ENCODE measurements at places on chromosomes 11 and 22.
A peak's percentile ranks its signal among the peaks of the same experiment; 100 is the strongest.

- no peak for DNase-seq
These were observed 41.4 kb downstream of the MCHR1 start for GRCh38 chr22:40720538-40721256.

DNA sequence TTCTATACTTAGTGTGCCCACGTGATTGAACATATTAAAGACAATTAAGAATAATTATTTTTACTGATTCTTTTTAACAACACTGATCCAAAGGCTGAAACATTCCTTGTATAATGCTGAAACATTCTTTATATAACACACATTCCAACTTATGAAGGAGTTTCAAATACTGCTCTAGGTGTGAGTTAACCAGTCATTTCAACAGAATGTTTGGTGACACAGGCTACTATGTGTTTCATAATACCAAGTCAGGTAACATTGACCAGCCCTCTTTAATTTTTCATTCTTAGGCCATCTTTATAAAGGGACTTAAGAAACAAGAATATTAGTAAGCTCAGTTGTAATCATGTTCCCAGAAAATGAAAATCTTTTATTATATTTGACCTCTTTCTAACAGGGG, 136.6 kb downstream of the ELP4 start:
- DNase-seq: no peak

GRCh38 chr11:9017773-9018172, 14.0 kb upstream of the NRIP3 start:
- DNase-seq: no peak

DNA sequence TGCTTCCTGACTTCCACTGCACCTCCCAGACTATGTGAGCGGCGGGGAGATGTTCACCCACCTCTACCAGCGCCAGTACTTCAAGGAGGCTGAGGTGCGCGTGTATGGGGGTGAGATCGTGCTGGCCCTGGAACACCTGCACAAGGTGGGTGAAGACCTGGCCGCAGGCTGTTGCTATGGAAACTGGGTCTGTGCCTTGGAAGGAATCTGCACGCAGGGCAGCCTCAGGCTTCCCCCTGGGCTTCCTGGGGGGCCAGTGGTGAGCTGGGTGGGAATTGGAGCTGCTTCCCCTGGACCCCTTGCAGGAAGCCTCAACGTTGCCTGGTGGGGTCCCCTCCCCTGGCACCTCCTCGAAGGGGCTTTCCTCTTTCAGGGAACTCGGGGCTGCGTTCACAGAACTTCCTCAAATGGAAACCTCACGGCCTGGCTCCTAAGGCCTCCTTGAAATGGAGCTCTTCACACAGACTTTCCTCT, 1.5 kb downstream of the RPS6KA4 start:
- DNase-seq: no peak

- DNase-seq: peak; percentile 37
These were observed 850.1 kb downstream of the NTM start for GRCh38 chr11:132220474-132220873.

DNA sequence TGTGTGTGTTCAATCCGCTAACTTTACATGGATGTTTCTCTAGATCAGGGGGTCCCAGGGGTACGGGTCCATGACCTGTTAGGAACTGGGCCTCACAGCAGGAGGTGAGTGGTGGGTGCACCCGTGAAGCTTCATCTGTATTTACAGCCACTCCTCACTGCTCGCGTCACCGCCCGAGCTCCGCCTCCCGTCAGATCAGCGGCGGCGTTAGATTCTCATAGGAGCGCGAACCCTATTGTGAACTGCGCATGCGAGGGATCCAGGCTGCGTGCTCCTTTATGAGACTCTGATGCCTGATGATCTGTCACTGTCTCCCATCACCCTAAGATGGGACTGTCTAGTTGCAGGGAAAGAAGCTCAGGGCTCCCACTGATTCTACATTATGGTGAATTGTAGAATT, 31.9 kb downstream of the MRGPRD start:
- no peak for DNase-seq

DNA sequence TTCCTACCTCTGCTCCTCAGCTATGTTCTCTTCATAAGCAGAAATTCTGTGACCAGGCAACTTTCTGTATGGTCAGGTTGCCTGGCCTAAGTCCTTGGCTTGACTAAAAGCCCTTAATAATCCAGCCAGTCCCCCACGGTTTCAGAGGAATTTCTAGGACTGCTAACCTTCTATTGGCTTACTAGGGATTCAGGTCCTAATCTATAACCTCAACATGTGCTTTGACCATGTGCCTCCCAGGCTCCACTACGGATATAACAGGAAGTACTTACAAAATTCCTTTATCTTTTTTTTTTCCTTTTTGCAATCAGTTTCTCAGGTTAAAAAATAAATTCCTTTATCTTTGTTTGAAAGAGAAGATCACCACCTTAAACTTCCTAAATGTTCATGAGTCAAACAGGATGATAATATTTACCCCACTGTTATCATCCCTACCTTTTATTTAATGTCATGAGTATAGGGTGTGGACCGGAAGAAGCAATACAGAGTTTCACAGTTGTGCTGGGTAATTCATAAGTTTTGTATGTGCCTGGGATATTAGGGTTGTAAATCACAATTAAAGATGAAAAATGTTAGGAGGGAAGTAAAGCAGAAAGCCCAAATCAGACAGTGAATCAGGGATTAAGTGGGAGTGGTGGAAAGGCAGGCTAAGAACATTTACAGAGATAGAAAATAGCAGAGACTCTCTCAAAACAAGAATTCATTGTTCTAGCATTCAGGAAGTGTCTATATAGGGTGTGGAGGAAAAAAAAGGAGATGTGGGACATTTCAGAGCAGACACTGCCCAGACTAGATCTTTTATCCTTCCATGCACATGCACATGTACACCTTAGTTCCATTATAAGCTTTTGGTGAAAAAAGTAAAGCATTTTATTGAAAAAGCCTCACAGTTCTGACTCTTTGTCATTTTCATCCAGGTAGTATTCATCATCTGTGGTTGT, 10.7 kb upstream of the POGLUT3 start:
- DNase-seq: no peak

DNA sequence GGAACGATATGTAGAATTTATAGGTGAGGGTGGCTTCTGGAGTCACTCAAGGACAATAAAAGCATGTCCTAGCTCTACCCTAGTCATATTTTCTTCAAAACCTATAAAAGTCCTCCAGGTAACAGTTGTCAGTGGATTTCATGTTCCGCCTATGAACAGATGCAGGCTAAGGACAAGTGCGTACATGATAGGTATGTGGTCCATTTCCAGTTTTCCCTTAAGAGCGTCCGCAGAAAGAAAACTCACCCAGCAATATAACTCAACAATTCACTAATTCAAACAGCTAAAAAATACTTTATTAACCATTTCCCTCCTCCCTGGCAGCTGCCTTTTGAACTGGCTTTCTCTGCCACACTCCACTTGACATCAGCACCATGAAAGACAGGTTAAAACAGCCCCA, 50.2 kb upstream of the CCDC34 start:
- DNase-seq: no peak

GRCh38 chr11:11481371-11481770, 128.3 kb upstream of the CSNK2A3 start:
- DNase-seq: no peak

GRCh38 chr11:124174001-124174583, 9.1 kb upstream of the OR10D3 start:
- peak; percentile 19 for DNase-seq

DNA sequence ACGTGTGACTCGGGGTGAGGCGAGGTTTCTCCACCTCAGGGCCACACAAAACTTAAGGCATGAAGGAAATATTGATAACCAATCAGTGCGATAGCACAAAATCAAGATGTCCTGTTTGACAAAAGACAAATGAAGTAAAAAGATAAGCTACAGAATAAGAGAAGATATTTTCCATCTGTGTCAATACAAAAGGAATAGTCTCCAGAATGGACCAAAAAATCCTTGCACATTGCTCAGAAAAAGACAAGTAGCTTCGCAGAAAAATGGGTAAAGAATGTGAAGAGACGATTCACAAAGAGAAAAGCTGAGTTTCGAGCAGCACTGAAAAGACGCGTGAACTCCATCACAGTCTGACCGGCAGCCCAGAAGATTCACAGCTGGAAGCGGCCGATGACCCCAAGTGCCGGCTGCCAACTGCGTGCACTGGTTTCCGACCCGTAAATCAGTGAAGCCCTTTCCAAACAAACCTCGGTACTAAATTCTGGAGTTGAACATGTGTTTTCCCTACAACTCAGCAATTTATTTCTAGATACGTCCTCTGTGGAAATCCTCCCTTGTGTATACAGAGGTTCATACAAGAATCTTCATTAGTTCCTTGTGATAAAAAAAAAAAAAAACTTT, 308.4 kb downstream of the BRD1 start:
- no peak for DNase-seq

- no peak for DNase-seq
These were observed at the start of gene ACTN3 for GRCh38 chr11:66546368-66546965. TSS of gene ACTN3 (plus strand) at chr11:66546903. CDS start at chr11:66546938, 35 bp downstream.

GRCh38 chr22:43257549-43257948, 70.6 kb upstream of the TTLL12 start:
- no peak for DNase-seq

DNA sequence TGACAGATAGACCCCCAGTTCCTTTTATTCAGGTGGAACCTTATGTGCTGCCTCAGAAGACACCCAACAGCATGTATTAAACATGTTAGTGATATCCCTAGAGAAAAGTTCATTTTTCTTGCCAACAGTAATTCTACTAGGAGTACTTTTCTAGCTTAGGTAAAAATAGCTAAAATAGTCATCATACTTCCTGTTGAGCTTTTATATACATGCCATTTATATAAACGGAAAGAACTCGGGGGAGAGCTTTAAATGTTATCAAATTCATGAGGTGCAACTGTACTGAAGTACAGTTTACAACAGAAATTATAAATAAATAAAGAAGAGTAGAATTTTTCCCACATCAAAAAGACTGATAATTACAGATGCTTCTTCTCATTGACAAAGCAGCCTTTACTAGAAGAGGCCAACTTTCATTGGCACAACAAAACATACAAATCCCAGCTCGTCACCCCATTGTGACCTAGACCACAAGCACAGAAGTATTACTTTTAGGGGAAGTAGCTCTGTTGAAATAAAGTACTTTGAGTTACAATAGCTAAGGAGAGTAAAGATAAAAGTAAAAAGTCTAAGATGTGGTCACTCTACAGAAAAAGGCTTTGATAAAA, 59.1 kb upstream of the POU2AF2 start:
- no peak for DNase-seq

GRCh38 chr22:37804352-37804880, 3.3 kb upstream of the GCAT start:
- no peak for DNase-seq

- no peak for DNase-seq
These were observed 171.4 kb upstream of the CTSC start for GRCh38 chr11:88508759-88509581.

- DNase-seq: no peak
These were observed 12.2 kb downstream of the SC5D start for GRCh38 chr11:121304759-121305158.

DNA sequence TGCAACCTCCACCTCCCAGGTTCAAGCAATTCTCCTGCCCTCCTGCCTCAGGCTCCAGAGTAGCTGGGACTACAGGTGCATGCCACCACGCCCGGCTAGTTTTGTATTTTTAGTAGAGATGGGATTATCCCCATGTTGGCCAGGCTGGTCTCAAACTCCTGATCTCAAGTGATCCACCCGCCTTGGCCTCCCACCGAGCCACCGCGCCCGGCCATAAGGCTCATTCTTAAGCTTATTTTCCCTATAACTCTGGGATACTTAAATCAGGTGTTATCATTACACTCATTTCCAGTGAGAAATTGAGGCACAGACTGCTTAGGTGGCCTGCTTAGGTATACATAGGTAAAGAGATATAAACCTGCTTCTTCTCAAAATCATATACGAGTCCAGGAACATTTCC, 188.3 kb upstream of the MTNR1B start:
- DNase-seq: no peak

GRCh38 chr11:29051935-29052334, 943.7 kb downstream of the METTL15 start:
- no peak for DNase-seq

- DNase-seq: no peak
These were observed 41.8 kb downstream of the BARX2 start for GRCh38 chr11:129417458-129417857.

- no peak for DNase-seq
These were observed 4.3 kb downstream of the KBTBD3 start for GRCh38 chr11:106072804-106073203.

DNA sequence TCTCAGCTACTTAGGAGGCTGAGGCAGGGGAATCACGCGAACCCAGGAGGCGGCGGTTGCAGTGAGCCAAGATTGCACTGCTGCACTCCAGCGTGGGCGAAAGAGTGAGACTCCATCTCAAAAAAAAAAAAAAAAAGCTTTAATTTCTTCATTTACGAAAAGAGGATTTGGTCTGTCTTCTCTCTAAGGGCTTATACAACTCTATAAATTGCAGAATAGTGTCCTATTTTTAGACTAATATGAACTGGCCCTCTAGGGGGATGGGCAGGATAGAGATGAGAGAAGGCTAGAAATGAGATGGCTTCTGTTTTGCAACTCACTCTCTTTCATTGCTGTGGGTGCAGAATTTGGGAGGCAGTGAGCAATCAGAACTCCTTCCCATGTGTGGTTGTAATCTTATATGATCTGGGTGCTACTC, 11.3 kb downstream of the MAML2 start:
- no peak for DNase-seq

GRCh38 chr11:64165842-64166635, at the start of gene MACROD1:
TSS of gene MACROD1 (minus strand) at chr11:64166113. CDS start at chr11:64165994, 119 bp downstream.
- peak; percentile 17 for DNase-seq

DNA sequence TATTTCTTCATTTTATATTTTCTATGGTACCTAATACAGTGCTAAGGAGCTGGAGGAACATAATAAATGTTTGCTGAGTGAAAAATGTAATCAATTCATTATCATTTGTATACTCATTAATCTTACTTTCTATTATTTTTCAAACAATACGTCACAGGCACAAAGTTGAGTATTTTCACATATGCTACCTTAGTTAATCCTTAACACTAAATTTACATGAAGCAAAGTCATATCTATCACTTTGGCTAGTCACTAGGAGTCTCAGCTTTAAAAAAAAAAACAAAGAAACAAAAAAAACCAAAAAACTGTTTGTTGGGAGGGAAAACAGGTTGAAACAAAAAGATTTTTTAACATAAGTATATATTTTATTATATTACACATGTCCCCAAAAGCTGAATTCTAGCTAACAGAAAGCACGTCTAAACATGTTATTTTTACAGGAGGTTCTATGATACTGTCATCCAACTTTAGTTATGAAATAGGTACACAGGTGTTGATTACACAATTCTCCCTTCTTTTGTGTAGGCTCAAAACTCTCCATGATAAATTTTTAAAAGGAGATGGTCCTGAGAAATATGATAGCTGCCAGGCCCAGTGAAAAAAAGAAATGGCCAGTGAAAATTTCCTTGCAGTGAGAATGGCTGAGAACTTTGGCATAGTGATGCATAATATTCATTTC, 14.3 kb downstream of the HPS5 start:
- DNase-seq: no peak
